Fibroblast of skin of scalp (primary cell): ENCODE measurements at places on chromosomes 2 and 18.

GRCh38 chr2:115303-115702 is 69.0 kb upstream of the FAM110C start:
- peak; percentile 5 for DNase-seq

DNA sequence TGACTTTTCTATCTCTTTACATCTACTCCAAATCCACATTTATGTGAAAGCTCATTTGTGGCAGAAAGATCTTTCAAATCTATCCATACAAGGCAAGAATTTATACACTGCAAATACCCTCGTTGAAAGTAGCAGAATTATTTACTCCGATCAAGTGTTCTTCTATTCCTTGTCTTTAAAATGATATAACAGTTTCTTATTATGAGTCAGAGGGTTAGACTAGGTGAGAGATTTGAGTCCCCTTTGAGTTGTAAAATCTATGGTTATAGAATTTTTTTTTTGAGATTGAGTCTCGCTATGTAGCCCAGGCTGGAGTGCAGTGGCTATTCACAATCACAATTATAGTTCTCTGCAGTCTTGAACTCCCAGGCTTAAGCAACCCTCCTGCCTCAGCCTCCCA is 5.6 kb upstream of the GREB1 start:
- DNase-seq: no peak

DNA sequence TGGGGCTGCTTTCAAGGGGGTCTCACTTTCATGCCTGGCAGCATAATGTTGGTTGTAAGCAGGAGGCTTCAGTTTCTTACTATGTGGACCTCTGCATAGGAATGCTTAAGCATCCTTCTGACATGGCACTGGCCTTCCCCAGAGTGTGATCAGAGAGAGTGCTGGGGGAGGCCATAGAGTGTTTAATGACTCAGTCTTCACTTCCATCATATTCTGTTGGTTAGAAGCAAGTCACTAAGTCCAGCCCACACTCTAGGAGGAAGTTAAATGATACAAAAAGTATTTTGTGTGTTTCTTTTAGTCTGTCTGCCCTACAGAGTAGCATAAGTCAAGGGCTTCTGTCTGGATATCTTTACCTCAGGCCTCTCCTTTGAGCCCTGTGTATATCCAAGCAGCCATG is 64.9 kb downstream of the GALNT1 start:
- no peak for DNase-seq

DNA sequence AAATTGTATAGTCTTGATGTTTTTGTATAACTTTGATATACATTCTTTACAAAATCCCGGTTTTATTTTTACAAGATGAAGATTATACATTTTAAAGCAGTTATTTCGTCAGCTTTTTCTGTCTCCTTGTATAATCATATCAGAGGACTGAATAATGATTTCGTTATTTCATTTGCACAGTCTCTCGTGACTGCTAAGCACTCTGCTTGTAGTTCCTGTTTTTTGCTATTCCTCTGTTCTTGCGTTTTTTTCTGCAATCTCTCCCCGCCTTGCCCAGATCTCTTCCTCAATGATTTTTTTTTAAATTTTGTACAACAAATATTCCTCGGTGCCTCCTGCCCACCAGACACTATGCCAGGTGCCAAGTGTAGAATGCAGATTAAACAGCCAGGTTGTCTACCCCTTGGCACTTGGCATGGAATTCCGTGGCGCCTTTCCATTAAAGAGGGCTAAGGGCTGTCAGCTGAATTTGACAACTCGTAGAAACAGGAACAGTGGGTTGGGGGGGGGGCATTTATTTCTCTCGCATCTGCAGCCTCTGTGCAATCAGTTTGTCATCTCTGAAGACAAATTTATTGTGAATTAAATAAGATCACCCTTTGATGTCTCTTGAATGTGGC is 69.6 kb downstream of the KLHL29 start:
- DNase-seq: no peak

GRCh38 chr2:437756-438393 is 150.0 kb upstream of the ALKAL2 start:
- no peak for DNase-seq

- no peak for DNase-seq
Measured at GRCh38 chr2:122323927-122324326, 568.5 kb downstream of the TSN start.
